ENCODE measurements at places on chromosomes 6 and 20.

- no peak overlapping the region for H3K27ac ChIP-seq
- H3K4me3 ChIP-seq, result no peak overlapping the region
- DNase-seq, result no peak
Measured at GRCh38 chr20:62056377-62056776, 9.3 kb downstream of the TAF4 start.

- peaks cover 55% of the 10 kb centered on the region for H3K4me1 ChIP-seq
- no peaks in the 10 kb centered on the region for H3K36me3 ChIP-seq
- H3K4me3 ChIP-seq, result peak overlapping the region; percentile 68
- DNase-seq, result peak; percentile 86
Measured at GRCh38 chr6:157715728-157716164, 107.3 kb upstream of the SNX9 start.

- DNase-seq, result no peak
- peaks cover 3% of the 10 kb centered on the region for H3K36me3 ChIP-seq
- peaks cover 35% of the 10 kb centered on the region for H3K4me1 ChIP-seq
- H3K27me3 ChIP-seq, result no peaks in the 10 kb centered on the region
- H3K4me3 ChIP-seq, result no peak overlapping the region
Measured at GRCh38 chr20:9332791-9333479, 181.5 kb upstream of the LAMP5 start.

DNA sequence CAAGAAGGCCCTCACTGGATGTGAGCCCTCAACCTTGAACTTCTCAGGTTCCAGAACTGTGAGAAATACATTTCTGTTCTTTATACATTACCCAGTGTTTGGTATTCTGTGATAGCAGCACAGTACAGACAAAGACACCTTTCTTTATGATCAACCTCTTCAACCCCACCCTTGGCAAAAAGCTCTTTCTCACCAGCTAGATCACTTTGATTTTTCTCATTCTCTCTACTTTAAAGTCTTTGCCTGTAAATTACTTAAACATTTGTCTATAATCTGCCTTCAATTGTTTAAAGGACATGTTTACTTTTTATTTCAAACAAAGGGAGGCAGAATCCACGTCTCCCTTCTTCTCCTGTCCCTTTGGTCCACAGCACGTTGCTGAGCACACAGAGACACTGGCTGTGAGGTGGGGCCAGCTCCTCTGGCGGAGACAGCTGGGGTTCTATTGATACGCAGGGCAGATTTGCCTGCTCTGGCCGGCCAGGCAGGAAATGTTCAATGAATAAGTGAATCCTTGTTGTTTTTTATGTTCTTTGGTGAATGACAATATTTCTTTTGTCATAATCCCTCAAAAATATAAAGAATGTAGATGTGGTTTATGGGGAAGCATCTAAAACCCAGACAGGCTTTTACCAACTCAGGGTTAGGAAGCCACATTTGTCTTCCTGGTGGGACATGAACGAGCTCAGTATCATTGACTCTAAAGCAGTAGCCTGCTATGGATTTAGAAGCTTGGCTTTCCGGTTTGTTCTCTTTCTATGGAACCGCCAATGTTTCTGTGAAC lies 52.9 kb downstream of the NEDD9 start:
- no peaks in the 10 kb centered on the region for H3K27me3 ChIP-seq
- no peak overlapping the region for H3K4me3 ChIP-seq
- peak overlapping the region; percentile 27 for H3K27ac ChIP-seq
- peaks cover 18% of the 10 kb centered on the region for H3K36me3 ChIP-seq
- no peak for DNase-seq
- peaks cover 7% of the 10 kb centered on the region for H3K4me1 ChIP-seq

DNA sequence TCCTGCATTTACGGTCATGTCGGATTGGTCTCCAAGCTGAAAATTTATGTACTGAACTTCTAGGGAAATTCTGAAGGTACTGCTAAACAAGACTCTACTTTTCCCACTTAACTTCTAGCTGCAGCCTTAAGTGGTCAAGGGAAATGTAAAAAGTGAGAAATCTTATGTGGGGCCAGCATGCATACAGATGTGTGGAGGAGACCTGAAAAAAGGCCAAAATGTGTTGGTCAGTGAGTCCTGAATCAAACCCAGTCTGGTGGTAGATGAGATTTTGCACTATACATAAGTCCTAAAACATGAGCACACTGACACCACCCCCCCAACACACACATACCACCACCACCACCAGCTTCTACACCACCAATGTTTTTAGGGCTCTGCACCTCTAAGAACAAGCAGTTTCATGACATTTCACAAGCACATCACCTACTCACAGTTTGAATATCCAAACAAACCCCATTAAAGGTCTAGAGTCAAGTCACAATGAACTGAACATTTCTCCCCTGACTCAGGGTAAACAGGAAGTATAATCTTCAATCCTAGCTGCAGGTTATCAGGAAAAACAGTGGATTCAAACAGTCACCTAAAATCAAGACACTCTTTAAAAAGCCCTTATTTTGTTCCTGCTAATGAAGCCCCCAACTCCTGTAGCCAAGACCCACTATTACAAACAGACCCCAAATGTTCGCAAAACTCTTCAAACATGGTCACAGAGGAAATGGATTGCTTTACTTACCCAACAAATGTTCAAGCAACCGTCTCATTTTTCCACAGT lies 1.6 kb downstream of the ZMYND8 start:
- H3K27ac ChIP-seq, result no peak overlapping the region
- no peaks in the 10 kb centered on the region for H3K27me3 ChIP-seq
- H3K36me3 ChIP-seq, result no peaks in the 10 kb centered on the region
- peak overlapping the region; percentile 83 for H3K4me3 ChIP-seq
- H3K4me1 ChIP-seq, result no peaks in the 10 kb centered on the region
- DNase-seq, result no peak

All from HFFc6 (cell line).